ENCODE measurements at places on chromosomes 4 and X.

DNA sequence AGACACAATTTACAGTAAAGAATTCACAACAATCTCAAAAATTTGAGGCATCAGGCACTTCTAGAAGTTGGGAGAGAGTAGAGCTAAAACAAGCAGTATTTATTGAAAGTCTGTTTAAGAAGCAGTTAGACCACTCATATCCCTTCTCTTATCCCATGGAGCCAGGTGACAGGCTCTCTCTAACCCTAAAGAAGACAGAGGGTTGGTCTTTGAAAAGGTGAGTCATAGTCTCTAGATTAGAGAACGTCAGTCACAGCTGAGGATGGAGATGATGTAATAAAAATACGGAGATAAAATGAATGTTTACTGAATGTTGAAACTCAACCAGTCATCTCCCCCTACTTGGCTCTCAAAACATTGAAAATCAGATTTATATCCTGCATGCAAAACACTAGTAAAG, 223.8 kb downstream of the CHIC2 start:
- no peak for DNase-seq

GRCh38 chr4:75881476-75881875, 20.8 kb downstream of the PPEF2 start:
- DNase-seq: no peak

- peak; percentile 24 for DNase-seq
Observed at GRCh38 chr4:1012034-1012739, 761 bp downstream of the FGFRL1 start.

DNA sequence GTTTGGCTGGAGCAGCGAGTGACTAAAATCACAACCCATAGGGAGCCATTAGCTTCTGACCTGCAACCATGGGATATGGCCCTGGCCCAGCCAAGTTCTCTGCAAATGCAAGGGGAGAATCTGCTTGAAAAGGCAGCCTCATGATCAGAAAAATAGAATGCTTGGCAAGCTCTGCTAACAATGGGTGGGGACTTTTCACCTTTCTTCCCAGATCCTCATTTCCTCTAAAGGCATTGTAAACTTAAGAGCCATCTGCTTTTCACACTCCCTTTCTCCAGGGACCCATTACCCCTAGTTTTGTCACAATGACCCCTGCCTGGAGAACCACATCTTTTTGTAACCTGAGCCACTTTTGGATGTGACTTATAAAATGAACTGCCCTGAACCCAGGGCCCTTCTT, 104.3 kb downstream of the PARM1 start:
- DNase-seq: no peak

- DNase-seq: no peak
Observed at GRCh38 chr4:80495865-80496264, 160.3 kb downstream of the CFAP299 start.

- no peak for DNase-seq
Observed at GRCh38 chrX:106484233-106484632, 127.5 kb upstream of the RADX start.

DNA sequence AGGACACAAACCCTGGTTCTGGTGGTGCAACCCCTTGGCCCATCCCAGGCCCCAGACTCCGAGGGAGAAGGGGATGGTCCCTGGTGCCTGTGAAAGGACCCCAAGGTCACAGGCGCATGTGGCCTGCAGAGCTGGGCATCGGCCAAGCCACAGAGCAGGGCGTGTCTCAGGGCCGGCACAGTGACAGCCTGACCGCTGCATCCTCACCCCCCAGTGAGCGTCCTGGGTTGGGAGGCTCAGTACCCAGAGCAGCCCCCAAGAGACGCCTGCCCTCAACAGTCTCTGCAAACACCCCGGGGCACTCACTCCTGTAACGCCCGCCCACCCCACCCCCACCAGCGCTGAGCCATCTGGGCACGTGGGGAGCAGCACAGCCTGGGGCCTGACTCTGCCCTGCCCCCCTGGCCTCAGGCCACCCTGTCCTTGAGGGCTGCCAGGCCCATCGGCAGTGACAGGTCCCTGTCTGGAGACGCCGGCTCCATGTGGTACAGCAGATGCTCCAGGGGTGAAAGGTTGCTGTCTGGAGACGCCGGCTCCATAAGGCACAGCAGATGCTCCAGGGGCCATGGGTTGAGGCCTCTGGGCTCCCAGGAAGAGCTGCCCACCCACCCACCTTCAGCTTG, 24.5 kb upstream of the CPLX1 start:
- no peak for DNase-seq

DNA sequence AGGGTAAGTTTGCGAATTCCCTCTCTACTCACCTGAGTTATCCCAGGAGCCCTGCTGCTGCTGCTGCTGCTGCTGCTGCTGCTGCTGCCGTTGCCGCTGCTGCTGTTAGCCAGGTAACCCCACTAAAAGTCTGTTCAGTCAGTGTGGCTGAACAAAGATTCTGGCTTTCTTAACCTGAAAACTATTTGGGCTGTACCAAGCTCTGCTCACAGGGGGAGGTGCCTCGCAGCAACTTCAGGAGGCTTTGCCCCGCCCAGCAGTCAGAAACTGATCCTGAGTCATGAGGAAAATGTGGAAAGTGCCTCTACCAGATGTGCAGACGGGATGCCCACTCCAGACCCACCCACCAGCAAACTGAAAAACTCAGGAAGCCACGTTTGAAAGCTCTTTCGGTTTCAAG, at the start of gene CAPN6:
Gene CAPN6, minus strand, starts transcription at position 145 of the 400 bp plus-strand sequence. CDS start 6,547 bp downstream, outside the sequence.
- DNase-seq: peak; percentile 6

GRCh38 chr4:54063737-54064316, 578 bp downstream of the CHIC2 start:
- peak; percentile 37 for DNase-seq

GRCh38 chrX:71532078-71532752, 689 bp upstream of the OGT start:
- DNase-seq: peak; percentile 54

DNA sequence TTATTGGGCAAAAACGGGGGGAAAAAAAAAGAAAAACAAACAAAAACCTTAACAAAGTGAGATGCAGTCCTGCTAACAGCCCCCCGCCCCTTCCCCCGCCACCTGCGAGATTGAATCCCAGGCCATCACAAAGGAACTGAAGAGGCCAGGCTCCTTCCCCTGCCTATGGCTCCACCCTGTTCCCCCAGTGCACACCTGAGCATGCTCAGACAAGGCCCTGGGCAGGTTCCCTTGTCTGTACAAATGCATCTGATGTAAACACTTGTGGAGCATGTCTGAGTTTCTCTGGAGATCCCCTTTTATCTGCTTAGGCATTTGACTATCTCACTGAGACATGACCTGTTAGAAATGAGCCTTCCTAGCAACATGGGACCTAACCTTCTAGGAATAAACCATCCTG, 983.7 kb upstream of the PABPC4L start:
- DNase-seq: no peak

- DNase-seq: no peak
Observed at GRCh38 chrX:153925739-153926551, at the start of gene ARHGAP4. Gene ARHGAP4 (minus strand): TSS chrX:153926264. CDS start chrX:153926202, 62 bp downstream.

Measured in fibroblast of skin of back (primary cell).